Fibroblast of skin of right quadriceps (primary cell): ENCODE measurements at places on chromosomes 4 and X.
A peak's percentile ranks its signal among the peaks of the same experiment; 100 is the strongest.

DNA sequence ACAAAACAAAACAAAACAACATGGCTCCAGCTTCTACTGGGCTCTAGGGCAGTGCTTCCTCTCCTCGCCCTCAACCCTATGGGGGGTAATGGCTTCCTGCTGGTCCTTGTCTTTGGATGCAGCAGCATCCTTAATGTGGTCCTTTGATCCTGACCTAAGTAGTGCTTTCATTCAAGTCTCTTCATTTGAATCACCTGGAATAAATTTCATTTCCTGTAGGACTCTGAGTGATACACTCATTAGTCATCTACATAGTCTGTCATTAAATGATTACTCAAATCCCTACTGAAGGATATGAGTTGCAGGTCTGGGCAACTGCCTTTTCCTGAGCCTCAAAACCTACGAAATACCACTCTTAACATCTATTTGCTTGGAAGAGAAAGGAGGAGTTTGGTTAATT is 54.5 kb downstream of the RHOH start:
- peak; percentile 45 for DNase-seq

- DNase-seq = no peak
Observed at GRCh38 chr4:151153585-151153984, 54.2 kb downstream of the RPS3A start.

DNA sequence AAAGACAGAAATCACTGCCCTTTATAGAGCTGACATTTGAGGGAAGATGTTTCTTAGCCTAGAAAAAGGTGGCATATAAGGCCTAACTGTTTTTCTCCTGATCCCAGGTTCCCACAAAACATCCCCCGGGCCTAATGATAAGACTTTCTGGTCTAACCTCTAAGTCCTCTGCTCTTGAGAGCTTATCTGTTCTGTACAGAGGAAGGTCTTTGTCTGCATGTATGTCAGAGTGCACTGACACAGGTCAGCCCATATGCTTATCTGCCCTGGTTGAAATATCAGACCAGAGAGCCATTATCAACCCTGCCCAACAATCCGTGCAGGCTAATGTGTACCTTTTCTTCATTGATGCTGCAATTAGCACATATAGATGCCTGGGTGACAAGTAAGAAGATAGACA is 76.2 kb downstream of the ARHGEF9 start:
- DNase-seq = no peak

- DNase-seq = peak; percentile 2
Observed at GRCh38 chrX:53990171-53990570, 54.1 kb downstream of the PHF8 start.

DNA sequence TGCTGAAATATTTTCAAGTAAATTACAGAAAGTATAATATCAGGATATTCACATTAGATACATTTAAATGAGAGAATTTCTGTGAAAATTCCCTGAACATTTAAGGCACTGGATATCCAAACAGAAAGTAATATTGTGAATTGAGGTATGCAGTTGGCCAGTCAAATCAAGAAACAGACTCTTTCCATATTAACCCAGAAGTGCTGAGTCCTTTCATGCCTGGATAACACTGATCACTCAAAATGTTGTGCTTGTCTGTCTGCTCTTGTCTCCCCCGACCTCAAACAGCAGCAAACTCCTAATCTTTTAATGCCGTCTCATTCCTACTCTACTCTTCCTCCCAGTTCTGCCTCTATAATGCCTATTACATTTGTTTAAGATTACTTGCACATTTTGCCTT is 51.2 kb downstream of the TBC1D9 start:
- DNase-seq = no peak

GRCh38 chr4:119300101-119300978 is 21.6 kb downstream of the FABP2 start:
- DNase-seq = peak; percentile 93

- DNase-seq = peak; percentile 45
Observed at GRCh38 chr4:170853422-170854021, 763.8 kb upstream of the AADAT start.

GRCh38 chrX:149205081-149205480 is 300.0 kb downstream of the IDS start:
- DNase-seq = no peak

- no peak for DNase-seq
Observed at GRCh38 chrX:17161991-17162390, 213.0 kb upstream of the NHS start.

GRCh38 chr4:171891038-171891437 is 77.8 kb downstream of the GALNTL6 start:
- no peak for DNase-seq

GRCh38 chr4:1368421-1369090 is 21.5 kb downstream of the UVSSA start:
- no peak for DNase-seq

GRCh38 chrX:129188231-129188630 is 335.1 kb downstream of the SMARCA1 start:
- DNase-seq = no peak

GRCh38 chr4:77354550-77354949 is 197.5 kb downstream of the CCNG2 start:
- DNase-seq = no peak

DNA sequence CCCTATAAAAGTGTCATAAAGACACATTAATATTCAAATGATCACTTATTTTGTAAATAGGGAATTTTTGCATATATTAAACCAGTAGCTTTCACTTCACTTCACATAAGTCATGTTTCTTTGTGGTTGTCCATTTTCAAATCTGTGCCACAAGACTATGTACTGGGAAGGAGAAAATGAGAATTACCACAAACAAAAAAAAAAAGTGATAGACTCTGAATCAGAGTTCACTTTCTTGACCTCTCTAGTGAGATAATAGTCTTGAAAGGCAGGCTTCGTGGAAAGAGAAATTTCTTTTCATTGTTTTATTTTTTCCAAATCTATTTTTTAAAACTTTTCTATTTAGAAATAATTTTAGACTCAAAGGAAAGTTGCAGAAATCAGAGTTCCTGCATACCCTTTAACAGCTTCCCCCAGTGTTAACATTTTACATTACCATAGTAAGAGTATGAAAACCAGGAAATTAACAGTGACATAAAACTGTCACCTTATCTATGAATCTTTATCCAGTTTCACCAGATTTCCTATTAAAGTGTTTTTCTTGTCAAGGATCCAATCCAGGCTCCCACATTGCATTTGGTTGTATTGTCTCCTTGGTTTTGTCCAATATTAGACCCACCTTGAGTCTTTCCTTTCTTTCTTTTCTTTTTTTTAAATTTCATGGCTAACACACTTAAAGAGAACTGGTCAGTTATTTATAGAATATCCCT is 215.4 kb upstream of the PGRMC2 start:
- DNase-seq = no peak

GRCh38 chr4:111989817-111990216 is 155.4 kb upstream of the FAM241A start:
- no peak for DNase-seq

- DNase-seq = no peak
Observed at GRCh38 chr4:93947286-93947685, 118.7 kb downstream of the ATOH1 start.

- no peak for DNase-seq
Observed at GRCh38 chr4:101086801-101087586, 260.3 kb downstream of the PPP3CA start.

DNA sequence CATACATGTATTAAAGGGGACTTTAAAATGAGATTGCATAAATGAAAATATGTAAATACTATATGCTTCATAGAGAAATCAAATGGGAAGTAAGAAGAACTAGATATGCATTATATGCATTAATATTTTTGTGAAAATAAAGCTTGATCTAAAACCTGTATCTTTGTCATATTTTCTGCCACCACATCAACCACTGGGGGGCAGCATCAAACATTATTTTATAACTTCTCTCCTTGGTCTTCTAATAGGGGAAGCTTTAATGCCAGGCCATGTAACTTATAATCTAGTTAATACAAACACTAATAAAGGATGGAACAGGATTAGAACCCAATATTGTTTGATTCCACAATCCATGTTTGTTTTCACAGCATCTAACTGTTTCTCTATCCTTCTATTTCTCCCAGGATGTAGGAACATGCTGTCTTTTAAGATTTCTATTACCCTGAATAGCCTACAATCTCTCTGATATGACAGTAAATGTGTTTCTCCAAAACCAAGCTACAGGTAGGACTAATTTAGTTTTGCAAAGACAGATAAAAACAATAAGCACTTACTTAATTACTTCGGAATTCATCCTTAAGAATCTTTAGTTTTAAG is 10.0 kb downstream of the QRFPR start:
- DNase-seq = peak; percentile 40

GRCh38 chr4:153507310-153508073 is 41.3 kb downstream of the TMEM131L start:
- DNase-seq = no peak

DNA sequence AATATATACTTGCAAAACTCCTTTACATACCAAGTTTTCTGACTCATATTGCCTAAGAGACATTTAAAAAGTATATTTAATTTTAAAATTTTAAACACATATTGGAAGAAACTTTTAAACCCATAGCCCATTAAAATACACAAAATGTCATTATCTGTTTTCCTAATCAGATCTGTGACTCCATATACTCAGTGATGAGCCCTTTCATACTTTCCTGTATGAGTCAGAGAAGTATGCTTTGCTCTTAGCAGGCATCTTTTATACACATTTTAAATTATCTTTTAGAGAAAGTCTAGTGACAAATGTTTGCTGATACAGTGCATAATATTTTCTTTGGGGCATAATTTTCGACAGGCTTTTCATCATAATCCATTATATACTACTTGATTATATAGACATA is 26.4 kb downstream of the SPIN3 start:
- DNase-seq = peak; percentile 4

- DNase-seq = no peak
Observed at GRCh38 chrX:105723966-105724735, 98.2 kb upstream of the NRK start.

DNA sequence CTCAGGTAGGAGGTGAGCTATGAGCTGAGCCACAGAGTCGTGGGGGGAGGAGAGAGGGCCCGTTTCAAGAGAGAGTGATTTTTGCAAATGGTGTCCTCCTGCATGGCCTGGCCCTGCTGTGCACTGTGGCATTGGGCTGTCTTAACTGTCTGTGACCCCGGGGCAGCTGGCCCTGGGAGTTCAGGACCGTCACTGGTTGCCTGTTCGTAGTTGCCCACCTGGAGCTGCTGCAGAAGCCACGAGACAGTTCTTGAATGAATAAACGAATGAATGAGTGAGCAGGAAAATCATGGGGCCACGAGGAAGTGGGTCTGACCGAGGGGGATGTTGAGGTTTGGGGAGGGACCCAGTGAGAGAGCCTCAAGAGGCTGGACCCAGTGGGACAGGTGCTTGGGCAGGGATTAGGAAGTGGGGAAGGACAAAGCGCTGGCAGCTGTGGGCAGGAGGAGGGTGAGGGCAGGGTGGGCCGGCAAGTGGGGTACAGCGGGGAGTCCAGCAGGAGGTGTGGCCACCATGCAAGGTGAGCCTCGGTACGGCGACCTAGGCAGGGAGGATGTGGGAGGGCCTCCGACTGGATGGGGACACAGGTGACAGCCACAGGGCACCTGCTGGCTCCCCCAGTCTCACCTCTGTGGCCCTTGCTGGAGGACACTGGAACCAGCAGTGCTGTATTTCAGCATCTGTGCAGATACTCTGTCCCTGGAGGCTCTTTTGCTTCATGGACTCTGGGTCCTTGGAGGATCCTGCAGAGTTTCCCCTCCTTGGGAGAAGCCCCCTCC is 10.2 kb downstream of the RGS12 start:
- no peak for DNase-seq

GRCh38 chr4:154719087-154719486 is 24.7 kb upstream of the LRAT start:
- peak; percentile 1 for DNase-seq

DNA sequence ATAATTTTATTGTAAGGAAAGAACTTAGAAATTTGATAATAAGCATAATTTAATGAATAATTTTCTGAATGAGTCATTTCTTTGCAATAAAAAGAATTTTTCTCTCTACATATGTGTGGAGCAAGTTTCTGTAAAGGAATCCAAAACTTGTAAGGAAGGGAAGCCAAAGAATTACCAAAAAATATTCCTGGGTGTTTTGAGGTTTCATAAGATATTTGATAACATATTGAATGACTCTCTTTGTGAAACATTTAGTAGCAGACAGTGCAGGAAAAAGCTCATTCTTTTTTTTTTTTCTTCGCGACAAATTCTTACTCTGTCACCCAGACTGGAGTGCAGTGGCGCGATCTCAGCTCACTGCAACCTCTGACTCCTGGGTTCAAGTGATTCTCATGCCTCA is 469.0 kb upstream of the MAGEB2 start:
- peak; percentile 59 for DNase-seq

- no peak for DNase-seq
Observed at GRCh38 chr4:85725721-85726170, 250.8 kb downstream of the ARHGAP24 start.

- DNase-seq = no peak
Observed at GRCh38 chrX:108426262-108426661, 12.0 kb downstream of the COL4A6 start.

DNA sequence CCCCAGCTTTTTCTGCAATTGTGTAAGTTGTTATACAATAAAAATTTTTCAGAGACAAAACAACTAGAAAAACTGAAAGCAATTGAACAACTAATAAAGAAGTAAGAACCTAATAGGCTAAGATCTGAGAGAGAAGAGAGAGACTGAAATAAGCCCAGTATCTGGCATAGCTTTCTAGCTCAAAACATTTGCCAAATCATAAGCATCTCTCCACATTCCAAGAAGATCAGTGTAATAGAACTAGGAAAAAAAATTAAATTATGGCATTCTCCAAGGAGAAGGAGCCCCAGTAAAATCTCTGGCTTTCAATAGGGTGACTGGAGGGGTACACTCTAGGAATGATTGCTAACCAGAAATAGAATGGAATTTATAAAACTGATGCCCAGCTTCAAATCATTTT is 19.0 kb upstream of the PPP3CA start:
- DNase-seq = peak; percentile 30
